Dermis blood vessel endothelial cell (primary cell): ENCODE measurements at places on chromosomes 12 and 14.

DNA sequence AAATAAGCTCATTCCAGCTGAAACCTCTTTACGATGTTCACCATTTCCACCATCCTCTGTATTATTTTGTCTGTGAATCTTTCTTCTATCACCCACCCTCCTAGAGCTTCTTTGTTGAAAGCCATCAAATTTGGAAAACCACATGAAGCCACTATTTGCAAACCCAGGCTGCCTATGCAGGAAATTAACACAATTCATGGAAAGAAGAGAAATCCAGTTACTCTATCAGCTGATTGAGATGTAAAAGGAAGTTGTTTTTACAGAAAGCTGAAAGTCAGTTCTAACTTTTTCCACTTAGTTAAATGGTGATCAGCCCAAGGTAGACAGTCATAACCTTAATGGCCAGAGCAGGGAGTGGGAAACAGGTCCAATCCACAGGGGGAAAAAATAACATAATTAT is 6.6 kb downstream of the RHOJ start:
- peak; percentile 53 for DNase-seq

GRCh38 chr14:33669111-33669510 is 281.8 kb downstream of the EGLN3 start:
- no peak for DNase-seq

- no peak for DNase-seq
Measured at GRCh38 chr12:124636138-124636978, 68.9 kb upstream of the NCOR2 start.

DNA sequence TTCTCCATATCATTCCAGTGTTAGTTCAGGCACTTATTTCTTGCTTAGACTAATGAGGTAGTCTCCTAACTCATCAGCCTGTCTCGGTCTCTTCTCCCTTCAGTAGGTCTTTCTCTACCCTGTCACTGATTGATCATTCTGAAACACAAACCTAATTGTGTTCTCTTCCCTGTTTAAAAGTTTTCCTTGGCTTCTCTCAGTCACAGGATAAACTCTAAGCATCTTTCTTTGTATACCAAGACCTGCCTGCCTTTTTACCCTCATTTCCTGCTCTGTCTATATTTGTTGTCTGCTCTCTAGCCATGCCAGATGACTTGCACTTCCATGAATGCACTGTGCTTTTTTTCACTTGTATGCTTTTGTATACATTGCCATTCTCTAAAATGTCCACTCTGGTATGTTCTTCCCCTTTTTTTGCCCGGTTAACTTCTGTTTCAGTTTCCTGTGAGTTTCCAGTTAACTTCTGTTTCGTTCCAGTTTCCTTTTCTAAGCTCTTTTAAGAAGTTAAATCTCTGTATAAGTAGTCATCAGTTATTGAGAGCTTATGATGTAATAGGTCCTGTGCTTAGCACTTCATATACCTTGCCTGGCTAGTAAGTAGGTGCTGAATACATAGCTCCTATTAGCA is 12.8 kb downstream of the DIP2B start:
- peak; percentile 58 for DNase-seq

- peak; percentile 36 for DNase-seq
Measured at GRCh38 chr12:47881826-47882427, 22.9 kb downstream of the VDR start.

DNA sequence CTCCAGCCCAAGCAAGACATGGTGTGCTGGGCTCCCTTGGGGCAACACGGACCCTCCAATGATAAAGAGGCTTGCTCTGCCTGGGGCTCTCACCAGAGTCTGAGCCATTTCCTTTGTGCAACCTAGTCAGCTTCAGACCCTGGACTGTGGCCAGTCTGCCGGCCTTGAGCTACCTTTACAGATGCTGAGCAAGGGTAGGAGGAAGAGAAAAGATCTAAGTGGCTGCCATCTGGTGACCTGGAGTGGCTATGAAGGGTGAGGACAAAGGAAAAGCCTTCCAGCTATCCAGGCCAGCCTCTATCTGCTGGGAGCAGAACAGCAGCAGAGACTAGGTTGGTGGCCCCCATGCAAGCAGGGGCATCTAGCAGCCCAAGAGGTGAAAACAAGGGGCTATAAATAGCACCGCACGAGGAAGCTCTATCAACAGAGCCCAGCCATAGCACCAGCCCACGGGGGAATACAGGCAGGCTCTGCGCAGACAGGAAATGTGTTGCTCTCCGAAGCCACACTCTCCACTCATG is 230.1 kb downstream of the FOXN3 start:
- DNase-seq: peak; percentile 10

DNA sequence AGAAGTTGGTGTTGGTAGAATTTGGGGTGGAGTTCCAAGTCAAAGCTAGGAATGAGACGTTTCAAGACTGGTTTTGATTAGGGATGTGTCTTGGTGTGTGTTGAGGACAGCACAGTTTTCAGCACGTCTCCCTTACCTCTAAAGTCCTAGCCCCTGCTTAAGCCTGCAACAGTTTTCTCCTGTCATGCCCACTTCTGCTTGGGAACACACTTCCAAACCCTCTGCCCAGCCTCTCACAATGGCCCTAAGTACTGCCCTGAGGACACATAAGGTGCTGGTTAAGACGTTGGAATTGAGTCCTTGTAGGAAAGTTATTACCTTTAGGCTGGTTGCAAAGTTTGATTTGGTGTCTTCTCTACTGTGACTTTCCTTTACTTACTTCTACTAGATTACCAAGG is 710 bp upstream of the BMAL2 start:
- DNase-seq: peak; percentile 27

DNA sequence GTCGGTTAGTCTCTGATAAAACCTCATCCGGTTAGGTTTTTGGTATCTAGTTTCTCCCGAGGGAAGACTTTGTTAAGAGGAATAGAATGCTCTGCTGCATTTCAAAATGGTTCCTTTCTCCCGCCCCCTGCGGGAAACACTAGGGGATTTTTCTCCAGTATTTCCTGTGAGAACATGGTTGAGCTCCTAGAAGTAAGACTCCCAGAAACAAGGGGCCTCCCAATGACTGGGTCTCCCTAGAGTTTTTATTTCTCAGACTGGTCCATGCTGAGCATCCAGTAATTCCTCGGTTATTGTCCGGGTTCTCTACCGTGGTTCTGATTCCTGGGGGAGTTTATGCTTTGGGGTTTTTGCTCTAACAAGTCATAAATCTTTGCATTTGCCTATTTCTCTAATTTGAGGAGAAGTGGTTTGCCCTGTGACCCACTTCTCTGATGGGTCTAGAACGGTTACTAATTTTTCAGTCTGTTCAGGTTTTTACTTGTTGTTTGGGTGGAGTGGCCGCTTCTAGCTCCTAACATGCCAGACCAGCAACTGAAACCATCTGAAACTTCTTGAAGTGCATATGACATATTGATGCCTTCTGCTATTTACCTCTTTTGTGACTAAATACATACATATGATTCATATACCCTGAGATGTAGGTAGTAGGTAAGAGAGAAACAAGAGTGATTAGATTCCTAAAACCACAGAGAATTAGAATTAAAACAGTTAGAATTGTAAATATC is 25.1 kb downstream of the TESPA1 start:
- no peak for DNase-seq

DNA sequence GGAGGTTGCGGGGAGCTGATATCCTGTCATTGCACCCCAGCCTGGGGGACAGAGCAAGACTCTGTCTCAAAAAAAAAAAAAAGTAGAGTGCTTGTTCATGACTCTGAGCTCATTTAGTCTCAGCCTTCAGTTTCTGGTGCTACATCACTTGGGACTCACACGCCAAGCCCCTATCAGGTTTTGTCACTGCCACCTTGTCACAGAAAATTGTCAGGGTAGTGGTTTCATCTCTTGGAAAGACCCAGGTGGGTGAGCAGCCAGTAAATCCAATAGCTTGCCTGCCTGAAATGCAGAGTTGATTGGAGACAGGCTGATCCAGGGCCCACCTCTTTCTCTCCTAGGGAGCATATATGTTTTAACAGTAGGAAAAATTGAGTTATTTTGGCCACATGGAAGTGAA is 113.0 kb downstream of the FGD4 start:
- DNase-seq: no peak
